ENCODE measurements at places on chromosomes 16 and 17.

DNA sequence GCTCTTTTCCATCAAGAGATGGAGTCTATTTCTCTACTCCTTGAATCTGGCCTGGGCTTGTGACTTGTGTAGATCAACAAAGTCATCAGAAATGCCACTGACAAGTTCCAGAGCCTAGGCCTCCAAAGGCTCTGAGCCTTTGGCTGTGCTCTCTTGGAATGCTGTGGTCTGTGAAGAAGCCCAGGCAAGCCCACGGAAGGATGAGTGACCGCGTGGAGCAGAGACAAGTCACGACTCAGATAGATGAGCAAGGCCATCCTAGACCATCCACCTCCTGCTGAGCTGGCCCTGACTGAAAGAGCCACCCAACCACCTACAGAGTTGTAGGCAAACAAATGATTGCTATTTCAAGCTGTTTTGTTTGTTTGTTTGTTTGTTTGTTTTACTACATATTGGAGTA, 11.6 kb upstream of the ICAM2 start:
- no peak for DNase-seq

DNA sequence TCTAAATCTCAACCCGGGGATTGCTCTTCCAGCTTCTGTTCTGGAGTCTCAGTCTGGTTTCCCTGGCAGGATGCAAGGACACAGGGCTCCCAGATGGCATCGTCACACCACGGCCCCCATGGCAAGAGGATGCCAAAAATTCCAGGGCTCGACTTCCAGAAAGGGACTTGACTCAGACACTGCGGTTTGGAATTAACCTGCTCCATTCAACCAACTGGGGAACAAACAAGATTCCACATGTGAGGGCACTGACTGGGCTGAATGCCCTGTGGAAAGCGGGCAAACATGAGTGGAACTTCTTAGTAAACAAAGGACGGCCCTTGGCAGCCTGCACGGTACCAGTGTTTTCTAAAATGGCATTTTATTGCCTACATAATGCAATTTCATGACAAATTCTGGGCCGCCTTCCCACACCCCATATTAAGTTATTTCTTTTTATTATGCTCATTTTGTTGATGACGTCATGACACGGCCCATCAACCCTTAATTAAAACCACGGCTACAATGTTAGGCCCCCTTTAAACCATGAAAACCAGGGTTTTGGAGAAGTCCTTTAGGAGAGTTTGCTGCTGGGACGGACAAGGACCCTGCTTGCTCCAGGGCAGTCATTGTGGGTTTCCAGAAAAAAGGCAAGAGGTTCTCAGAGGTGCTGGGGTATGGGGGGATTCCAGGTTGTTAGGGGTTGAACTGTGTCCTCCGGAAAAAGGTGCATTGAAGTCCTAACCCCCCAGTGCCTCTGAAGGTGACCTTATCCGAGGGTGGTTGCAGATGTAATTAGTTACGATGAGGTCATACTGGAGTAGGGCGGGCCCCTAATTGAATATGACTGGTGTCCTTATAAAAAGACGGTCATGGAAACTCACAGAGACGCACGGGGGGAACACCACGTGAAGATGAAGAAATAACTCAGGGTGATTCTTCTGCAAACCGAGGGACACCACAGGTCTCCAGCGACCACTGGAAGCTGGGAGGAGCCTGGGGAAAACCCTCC, 205.6 kb downstream of the FOXL1 start:
- DNase-seq: no peak

- DNase-seq: peak; percentile 46
Observed at GRCh38 chr17:5587438-5588032, 3.2 kb upstream of the NLRP1 start.

DNA sequence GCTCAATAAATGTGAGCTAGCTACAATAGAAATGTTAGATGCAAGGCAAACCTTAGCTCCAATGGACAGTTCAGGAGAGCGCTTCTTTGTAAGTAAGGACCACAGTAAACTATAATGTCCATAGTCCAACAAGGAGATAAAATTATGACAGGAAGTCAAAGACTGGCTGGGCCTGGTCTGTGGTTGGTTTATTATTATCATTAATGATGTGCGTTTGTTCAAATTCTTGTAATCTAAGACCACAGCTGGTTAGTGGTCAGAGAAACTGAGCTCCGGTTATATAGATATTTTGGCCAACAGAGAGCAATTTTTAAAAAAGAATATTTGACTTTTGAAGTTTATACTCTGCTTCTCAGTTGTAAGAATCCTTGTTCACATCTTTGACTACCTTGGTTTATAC, 4.7 kb upstream of the CMTM2 start:
- no peak for DNase-seq

DNA sequence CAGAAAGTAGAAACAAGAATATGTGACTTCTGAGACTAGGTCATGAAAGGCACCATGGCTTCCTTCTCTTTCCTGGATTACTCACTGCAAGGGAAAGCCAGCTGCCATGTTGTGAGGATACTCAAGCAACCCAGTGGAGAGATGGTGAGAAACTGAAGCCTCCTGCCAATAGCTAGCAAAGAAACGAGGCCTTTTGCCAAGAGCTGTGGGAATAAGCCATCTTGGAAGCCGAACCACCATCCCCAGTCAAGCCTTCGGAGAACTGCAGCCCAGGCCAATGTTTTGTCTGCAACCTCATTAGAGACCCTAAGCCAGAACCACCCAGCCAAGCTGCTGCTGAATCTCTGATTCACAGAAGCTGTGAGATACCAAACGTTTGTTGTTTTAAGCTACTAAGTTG, 104.7 kb upstream of the CRHR1 start:
- no peak for DNase-seq

GRCh38 chr16:88967830-88968588, 9.0 kb downstream of the CBFA2T3 start:
- DNase-seq: no peak

- peak; percentile 74 for DNase-seq
Observed at GRCh38 chr17:77738751-77739531, 219.6 kb upstream of the TNRC6C start.

DNA sequence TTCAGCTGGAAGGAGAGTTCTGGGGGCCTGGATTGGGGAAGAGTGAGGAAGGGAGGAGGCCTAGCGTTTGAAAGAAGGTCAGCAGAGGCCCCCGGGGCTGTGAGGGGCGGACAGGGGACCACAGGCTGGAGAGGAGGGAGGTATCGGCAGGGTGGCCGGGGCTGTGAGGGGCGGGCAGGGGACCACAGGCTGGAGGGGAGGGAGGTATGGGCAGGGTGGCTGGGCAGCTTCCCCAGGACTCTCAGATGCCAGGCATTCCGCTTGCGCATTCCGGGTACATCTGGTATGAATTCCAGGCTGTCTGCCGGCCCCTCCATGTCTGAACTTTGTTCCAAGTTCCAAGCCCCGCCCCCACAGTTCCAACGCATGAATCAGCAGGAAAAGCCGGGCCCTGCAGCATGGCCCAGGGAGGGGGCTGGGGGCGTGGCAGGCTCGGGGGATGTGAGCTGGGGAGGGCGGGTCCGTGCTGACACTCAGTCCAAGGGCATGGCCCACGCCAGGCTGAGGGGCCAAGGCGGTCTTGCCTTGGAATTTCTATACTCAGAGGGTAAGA, 4.3 kb upstream of the TLCD2 start:
- DNase-seq: peak; percentile 35

DNA sequence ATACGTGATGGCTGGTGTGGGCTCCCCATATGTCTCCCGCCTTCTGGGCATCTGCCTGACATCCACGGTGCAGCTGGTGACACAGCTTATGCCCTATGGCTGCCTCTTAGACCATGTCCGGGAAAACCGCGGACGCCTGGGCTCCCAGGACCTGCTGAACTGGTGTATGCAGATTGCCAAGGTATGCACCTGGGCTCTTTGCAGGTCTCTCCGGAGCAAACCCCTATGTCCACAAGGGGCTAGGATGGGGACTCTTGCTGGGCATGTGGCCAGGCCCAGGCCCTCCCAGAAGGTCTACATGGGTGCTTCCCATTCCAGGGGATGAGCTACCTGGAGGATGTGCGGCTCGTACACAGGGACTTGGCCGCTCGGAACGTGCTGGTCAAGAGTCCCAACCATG, 5.6 kb downstream of the MIEN1 start:
- no peak for DNase-seq

DNA sequence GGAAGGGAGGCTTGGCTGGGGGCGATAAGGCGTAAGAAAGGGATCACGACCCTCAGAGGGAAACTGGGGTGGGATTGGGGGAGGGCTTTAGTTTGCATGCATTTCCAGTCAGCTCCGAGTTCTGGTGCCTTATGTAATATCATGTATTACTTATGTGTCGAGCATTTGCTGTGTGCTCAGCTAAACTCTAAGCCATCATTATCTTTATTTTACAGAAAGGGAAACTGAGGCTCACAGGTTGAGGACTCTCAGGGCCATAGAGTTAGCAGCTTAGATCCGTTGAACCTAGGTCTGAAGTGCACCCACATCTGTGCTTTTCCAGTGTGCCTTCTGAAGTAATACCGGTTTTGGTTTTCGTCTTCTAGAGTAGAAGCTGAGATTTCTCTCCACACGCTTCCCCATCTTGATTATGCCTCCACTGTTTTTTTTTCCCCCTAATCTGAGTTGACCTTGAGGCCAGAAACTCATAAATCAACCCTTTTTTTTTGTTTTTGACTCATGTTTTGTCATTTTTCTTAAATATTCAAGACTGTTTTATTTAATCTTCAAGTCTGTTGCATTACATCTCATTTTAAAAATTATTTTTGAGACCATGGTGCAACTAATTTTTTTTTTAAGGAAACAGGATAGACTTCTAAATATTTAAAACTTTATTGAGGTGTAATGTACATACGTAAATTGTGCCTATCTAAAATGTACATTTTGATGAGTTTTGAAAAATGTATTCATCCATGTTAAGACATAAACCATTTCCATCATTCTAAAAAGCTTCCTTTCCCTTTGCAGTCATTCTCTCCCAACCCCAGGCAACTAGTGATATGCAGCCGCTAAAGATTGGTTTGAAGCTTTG, 741 bp downstream of the CYB5B start:
- DNase-seq: no peak

- no peak for DNase-seq
Observed at GRCh38 chr17:9240659-9241370, 219.5 kb downstream of the NTN1 start.

DNA sequence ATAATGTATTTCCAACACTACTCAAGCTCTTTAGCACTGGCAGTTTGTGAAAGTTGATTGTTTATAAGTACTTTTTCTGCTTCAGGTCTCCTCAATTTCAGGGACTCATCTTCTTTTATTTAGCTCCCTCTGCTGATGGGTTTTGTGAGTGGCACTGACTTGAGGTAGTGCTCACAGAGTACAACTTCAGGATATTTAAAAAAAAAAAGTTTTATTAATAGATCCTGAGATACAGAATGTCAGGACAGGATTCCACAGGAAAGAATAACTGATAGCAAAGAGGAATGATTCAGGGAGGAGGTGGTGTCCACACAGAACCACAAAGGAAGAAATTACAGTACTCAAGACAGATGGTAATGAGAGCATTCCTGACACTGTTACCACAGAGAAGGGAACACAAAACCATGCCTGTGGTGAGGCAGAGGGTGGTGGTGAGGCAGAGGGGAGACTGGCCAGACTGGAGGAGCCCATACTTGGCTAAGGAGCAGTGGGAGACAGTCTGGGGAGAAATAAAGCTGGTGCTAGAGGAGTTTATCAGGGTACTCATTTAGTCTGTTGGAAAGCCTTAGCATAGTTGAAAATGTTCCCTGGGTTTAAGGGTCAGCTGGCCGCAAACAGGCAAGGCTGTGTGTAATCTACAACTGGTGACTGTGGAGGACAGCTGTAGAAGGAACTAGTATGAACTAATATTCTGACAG, 63.7 kb downstream of the SPAG9 start:
- peak; percentile 8 for DNase-seq

- DNase-seq: no peak
Observed at GRCh38 chr17:7138800-7139381, 24.3 kb upstream of the ASGR2 start.

DNA sequence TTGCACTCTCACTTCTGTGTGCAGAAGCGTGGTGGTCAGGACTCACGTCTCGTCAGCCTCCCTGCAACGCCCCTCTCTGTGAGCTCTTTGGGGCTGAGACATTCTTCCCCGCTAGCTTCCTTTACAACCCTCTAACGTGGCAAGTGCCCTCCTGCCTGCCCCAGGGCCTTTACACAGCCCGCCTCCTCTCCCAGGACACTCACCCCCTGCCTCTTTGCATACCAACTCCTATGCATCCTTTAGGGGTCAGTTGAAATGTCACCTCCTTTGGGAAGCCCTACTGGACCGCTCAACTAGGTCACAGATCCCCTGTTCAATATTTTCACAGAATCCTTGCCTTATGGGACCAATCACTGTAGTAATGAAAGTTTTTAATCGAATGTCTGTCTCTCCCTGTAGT, 61.4 kb downstream of the SDK2 start:
- no peak for DNase-seq

DNA sequence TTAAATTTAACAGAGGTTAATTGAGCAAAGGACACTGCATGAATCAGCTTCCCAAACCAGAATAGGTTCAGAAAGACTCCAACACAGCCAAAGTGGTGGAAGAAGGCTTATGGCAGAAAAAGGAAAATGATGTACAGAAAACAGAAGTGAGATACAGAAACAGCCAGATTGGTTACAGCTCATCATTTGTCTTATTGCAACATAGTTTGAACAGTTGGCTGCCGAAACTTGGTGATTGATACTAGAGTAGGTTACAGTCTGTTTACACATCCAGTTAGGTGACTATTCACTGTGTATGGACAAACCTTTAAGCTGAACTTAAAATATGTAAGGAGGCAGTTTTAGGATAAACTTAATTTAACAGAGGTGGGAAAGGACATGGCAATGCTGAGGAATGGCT, 18.3 kb downstream of the TMEM100 start:
- no peak for DNase-seq
